Fibroblast of gingiva (primary cell): ENCODE measurements at places on chromosomes 4 and X.

GRCh38 chr4:145352438-145353145, 129.1 kb upstream of the SMAD1 start:
- DNase-seq = no peak

DNA sequence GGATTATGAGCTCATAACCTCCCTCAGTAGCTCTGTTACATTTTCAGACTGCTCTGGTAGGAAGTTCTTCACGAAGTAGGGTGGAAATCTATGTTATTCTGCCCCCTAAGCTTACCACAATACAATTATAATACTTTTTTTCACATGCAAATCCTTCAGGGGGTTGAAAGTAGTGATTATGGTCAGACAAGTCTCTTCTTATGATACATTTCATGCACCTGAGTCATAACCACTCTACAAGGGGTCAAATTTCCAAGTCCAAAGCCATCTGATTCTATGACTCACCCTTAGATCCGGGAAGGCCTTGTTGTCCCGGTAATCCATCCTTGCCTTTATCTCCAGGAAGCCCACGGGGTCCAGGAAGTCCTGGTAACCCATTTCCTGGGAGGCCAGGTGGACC, 95.2 kb downstream of the ATG4A start:
- DNase-seq = peak; percentile 58

DNA sequence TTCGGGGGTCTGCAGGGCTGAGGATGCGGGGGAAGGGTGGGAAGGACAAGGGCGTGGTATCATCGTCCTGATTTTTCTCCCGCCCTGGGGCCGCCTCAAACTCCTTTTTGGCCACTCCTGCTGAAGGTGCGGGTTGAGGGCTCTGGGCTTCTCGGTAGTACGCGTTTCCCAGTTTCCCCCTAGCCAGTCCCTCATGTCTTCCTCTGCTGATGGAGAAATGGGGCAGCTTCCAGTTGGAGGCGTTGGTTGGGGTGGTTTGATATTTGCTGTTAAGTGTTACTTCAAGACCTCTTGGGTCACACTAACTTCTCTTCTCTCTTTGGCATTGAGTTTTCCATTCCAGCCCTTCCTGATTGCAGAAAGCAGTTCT, 482 bp downstream of the GSTCD start:
- no peak for DNase-seq

DNA sequence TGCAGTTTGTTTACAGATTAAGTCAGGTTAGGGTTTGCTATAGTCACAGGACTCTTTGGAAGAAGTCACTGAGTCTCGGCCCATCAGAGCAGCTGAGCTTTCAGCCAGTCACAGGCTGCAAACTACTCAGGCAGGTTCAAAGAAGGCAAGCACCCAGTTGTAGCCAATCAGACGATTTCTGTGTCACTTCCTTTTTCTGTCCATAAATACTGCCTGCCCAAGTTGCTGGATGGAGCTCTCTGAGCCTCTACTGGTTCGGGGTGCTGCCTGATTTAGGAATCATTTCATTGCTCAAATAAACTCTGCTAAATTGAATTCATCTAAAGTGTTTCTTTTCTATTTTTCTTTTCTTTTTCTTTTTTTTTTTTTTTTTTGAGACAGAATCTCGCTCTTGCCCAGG, 7.3 kb upstream of the SH3BP2 start:
- no peak for DNase-seq

GRCh38 chr4:158964114-158964727, 138.7 kb upstream of the RAPGEF2 start:
- DNase-seq = no peak

- DNase-seq = peak; percentile 58
Measured at GRCh38 chrX:103687696-103688201, 1.2 kb upstream of the MORF4L2 start.

GRCh38 chrX:136780763-136781162, at the start of gene ARHGEF6:
ARHGEF6 (minus strand) TSS chrX:136780932; CDS start chrX:136780882, 50 bp downstream.
- DNase-seq = no peak

DNA sequence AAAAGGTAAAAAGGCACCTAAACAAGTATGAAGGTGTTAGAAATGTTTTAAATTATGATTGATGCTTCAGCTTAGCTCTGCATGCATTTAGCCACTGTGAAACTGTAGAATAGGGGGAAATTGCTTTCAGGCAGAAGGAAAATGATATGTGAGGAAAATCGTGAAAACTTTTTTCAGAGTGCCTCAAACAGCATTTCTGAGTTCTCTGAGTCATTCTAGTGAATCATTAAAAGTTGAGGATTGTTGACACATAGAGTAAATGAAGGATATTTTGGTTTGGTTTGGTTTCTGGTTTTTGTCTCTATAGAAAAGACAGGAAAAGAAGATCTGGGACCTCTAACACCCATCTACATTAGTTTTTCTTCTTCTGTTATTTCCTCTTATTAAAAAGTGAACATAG, 332.5 kb upstream of the TRAM1L1 start:
- no peak for DNase-seq

GRCh38 chr4:20639346-20639745, 60.9 kb upstream of the PACRGL start:
- no peak for DNase-seq

DNA sequence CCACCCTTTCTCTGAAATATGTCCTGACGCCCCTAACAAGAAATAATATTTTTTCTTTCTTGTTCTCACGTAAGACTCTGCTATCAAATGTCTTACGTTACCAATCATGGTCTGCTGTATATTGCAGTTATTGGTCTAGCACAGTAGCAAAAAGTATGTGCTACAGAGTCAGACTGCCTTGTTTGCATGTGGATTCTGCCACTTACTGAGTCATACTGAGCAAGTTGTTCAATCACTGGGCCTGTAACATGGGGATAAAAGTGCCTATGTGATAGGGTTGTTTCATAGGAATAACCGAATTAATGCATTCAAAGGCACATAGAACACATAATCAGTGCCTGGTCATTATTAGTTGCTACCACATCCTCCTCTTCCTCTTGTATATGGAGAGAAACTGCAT, 14.1 kb downstream of the RPGR start:
- DNase-seq = no peak

- no peak for DNase-seq
Measured at GRCh38 chr4:20486433-20486832, 213.8 kb upstream of the PACRGL start.

GRCh38 chr4:156581282-156582063, 390.1 kb downstream of the PDGFC start:
- peak; percentile 11 for DNase-seq

- no peak for DNase-seq
Measured at GRCh38 chr4:149993030-149993429, 85.2 kb upstream of the DCLK2 start.

- DNase-seq = no peak
Measured at GRCh38 chrX:124383354-124383753, 37.0 kb downstream of the SH2D1A start.

DNA sequence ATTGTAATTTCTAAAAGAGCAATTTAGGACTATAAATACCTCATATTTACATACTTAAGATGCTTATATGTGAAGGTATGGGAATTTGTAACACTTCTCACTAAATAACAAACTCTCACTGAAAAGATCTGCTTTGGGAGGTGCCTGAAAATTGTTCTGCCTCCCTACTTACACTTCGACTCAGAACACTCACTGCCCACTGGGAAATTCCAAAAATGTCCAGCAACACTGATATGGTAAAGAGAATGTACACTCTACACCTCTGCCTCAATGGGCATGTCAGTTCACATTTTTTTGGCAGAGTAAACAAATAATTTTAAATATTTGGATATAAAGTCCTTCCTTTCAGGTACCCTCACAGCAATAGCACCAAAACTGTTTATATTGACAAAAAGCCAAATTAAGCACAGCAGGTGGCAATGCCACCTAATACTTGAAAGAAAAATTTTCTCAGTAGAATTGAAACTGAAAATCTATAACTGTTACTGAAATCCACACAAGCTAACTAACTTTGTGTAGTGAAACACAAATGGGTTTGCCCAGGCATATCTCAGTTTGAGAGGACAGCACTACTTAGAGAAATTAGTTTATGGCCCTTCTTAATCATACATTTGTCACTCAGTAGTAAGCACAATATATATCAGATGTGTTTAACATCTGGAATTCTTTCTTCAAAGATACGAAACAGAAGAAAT, 67.1 kb downstream of the PRDM5 start:
- no peak for DNase-seq

DNA sequence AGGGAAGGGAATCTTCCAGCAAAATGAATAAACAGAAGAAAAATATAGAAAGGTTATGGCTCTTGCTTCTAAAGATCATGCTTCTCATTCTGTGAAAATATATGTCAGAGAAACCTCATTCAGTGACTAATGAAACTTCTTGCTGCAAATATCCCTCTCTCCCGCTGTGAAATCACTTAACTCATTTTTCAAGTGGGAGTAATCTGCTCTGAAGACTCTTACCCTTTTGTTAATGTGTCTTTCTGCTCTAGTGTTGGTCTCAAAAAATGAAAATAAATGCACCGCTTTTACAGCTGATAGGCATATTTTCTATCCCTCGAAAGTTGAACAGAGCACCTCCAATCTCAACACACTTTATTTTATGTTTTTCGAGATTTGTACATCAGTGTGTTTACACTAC, 252.3 kb downstream of the NLGN4X start:
- no peak for DNase-seq

DNA sequence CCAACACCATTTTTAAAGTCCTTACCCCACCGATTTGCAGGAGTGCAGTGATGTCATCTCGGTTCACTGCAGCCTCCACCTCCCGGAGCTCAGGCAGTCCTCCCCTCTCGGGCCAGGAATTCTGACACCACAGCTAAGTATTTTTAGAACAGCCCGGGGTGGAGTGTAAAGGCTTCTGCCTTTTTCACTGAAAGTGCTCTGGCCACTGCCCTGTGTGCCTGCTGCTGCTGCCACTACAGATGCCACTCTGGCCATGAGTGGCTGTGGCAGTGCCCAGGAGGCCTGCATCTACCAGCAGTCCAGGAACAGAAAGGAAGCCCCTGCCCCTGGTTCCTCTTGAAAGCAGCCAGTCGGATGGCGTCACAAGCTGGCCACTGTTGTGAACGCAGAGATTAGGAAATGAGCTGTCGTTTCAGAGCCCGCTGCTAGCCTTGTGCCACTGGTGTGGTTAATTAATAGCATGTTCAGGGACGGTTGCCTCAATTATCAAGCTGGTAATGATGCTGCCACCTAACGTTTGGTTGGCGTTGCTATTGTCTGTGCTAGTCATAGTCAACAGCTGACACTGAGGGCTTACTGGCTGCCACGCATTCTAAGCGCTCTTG, 23.6 kb upstream of the TBC1D14 start:
- peak; percentile 90 for DNase-seq

DNA sequence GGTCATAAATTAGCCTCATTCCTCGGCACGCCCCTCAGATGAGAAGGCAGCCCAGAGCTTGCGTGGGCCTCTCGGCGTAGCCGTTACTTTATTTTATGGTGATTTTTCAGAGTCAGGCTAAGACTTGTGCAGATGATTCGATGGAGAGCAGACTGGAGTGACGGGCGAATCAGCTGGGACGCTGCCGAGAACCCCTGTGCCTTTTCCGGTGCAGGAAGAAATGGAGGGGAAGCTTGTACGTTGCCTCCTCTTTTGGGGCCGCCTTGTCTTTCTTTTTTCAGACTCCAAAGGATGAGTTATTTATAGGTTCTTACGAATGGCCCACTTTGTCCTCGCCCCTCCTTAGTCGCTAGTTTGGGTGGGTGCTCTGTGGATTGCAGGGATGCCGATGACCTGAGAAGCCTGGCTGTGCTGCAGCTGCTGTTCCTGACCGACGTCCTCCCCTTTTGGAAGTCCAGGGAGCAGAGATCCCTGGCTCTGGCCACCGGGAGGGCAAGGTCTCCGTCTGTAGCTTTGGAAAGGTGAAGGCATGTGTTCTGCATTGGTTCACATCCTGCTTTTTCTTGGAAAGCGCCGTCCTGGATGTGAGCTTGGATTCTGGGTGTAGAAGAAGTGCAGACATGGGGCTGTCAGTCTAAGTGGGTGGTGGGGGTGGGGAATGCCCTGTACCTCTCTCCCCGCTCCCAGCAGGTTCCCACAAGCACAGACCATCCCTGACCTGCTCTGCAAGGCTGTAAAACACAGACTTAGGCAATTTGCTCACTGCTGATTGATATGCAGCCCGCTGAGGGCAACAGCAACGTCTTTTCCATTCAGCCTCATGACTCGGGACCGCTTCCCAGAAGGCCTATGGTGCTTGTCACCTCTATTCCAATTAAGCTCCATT, 9.3 kb downstream of the SORCS2 start:
- no peak for DNase-seq

GRCh38 chr4:121154103-121154515, 10.0 kb downstream of the TNIP3 start:
- DNase-seq = no peak

GRCh38 chr4:74659576-74660411, 134.5 kb downstream of the BTC start:
- DNase-seq = peak; percentile 98

DNA sequence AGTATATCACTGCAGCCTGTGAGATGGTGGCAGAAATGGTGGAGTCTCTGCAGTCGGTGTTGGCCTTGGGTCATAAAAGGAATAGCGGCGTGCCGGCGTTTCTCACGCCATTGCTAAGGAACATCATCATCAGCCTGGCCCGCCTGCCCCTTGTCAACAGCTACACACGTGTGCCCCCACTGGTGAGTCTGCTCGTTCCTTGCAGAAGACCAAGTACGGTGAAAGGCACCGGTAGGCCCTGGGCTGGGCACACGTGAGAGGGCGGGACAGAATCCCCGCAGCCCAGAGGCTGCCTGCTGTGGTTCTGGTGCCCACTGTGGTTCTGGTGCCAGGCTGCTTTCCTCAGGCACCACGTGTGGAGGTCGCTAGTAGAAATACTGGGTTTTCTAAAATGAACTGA, 31.2 kb upstream of the MSANTD1 start:
- no peak for DNase-seq

DNA sequence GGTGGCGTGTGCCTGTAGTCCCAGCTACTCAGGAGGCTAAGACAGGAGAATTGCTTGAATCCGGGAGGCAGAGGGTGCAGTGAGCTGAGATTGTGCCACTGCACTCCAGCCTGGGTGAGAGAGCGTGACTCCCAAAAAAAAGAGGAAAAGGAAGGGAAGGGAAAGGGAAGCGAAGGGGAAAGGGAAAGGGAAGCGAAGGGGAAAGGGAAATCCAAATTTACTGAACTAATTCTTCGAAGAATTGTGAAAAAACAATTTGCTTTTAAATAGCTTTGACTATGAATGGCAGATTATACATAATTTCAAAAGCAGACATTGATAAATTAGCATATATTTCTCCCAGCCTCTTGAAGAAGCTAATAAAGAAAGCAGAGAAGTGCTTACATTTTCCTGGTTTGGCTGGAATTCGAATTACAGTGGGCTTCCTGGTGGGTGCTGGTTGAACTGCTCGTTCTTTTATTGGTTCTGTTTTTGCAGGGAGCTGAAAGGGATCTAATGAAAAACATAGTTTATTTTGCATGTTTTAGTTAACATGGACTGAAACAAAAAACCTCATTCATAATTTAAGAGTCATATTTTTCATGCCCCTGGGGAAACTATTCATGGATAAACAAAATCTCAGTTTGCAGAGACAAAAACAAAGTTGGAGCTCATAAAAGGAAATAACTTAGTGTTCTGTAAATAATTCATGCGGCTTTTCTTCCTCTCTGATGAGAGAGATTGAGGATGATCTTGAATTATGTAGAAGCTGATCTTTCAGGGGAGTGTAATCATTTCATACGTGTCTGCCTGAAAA, 66.0 kb downstream of the RPS3A start:
- DNase-seq = peak; percentile 81
